ENCODE measurements at places on chromosomes 1 and 21.

DNA sequence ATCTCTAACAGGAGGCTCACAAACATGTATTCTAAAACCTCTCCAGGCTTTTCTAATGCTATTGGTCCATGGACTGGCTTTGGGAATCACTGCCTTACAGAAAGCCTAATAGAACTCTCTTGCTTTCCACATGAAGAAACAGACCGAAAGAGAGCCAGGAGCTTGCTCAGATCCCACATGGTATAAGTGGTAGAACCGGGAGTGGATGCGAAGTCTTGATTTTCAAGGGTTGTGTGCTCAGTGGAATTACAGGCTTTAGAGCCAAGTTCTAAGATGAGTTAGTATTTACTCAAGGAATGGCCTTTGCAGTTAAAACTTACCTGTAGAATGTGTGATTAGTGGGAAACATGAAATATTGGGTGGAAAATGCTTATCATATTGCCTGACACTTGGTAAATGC lies 54.3 kb upstream of the HSD17B7 start:
- no peak for DNase-seq

- peak; percentile 16 for DNase-seq
These were observed 325.6 kb downstream of the TTLL7 start for GRCh38 chr1:83673312-83673711.

DNA sequence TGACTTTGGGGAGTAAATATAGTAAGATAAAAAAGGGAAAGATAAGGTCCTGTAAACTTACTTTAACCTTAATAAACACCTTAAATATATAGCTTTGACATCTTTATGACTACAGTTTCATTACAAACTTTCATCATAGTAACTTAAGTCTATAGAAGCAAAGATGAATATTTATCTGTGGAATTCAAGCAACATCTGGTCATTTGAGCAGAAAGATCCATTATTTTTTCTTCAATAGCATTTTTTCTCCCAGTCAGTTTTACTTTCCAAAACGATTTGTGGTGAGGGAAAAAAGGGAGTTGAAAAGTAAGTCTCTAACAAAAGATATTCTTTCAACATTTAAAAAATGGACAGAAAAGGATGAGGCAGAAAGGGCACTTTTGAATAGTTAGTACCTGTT lies 69.0 kb downstream of the HMCN1 start:
- DNase-seq = no peak

DNA sequence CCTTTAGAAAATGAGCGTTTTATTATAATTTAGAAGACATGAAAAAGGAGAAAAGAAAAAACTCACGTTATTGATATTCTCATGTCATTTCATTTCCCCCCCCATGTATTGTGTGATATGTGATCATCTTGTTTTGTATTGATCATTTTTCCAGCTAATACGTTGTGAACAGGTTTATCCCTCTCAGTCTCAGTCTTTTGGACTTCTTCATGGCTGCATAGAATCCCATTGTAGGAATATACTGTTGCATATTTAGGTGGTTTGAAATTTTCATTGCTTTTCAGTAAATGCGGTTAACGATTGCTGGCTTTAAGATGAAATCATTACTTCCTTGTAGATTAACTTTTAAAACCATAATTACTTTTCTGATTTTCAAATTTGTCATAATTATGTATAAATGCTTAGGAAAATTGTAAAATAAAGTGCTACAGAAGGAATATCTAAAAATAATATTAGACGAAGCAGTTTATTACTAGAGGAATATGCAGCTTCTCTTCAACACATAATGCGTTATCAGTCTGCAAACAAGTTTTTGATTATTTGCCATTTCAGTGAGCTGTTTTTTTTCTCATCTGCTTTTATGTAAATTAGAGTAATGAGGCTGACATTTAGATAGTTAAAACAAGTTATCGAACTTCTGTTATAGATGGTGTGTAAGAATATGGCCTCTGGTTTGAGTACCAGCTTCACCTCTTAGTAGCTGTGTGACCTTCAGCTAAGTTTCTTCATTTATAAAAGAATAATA lies 1.8 kb downstream of the SON start:
- DNase-seq = no peak

- DNase-seq = no peak
These were observed 7.3 kb downstream of the UQCRHL start for GRCh38 chr1:15799928-15800835.

DNA sequence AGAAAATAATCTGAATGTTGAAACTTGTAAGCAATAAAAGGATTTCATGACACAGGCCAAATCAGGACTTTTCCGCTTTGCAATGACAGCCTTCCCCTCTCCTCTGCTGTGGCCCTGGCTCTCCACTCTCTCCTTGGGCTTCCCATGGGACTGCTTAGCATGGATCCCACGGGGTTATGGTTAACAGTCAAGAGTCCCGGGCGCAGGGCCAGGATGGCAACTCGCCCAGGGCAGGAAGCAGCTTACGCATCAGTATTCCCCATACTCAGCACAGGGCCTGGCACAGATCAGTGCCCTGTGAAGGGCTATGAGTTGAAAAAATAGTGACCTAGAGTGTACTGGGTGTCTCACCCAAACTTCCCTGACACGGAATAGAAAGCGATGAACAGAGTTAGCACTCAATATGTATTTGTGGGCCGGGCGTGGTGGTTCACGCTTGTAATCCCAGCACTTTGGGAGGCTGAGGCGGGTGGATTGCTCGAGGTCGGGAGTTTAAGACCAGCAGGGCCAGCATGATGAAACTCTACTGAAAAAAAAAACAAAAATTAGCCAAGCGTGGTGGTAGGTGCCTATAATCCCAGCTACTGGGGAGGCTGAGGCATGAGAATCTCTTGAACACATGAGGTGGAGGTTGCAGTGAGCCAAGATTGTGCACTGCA lies 29.1 kb upstream of the GRHL3 start:
- no peak for DNase-seq

DNA sequence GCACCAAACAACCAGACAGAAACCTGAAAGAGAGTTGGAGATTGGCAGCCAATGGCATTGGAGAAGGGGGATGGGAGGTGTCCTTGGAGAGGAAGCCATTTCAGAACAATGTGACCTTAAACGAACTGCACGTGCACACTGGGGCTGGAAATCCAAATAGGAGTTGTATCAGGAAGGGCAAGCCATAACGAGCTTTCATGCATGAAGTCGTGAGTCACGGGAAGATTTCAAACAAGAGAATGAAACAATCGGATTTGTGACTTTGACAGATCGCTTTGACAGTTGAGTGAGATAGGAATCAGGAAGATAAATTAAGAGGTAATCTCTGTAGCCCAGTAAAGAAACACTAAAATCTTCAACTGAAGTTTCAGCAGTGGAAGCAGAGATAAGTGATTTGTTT lies 445.8 kb upstream of the ZP4 start:
- DNase-seq = no peak

GRCh38 chr1:18716112-18716784 lies 85.6 kb downstream of the PAX7 start:
- DNase-seq = no peak

DNA sequence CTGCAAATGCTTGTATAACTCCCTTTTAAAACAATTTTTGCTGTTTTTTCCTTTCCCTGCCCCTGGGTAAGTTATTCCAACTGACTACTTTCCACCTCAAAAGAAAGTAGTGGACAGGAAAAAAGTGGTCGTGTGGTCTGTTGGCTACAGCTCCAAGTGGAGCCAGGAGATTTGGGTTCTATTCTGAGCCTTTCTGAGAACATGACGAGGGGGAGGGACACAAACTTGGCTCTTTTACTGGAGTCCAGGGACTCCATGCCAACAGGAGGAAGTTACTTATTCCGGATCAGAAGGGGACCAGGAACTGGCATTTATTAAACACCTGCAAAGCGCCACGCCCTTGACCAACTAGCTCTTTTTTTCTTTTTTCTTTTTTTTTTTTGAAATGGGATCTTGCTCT lies 79.0 kb upstream of the CAPZB start:
- no peak for DNase-seq

DNA sequence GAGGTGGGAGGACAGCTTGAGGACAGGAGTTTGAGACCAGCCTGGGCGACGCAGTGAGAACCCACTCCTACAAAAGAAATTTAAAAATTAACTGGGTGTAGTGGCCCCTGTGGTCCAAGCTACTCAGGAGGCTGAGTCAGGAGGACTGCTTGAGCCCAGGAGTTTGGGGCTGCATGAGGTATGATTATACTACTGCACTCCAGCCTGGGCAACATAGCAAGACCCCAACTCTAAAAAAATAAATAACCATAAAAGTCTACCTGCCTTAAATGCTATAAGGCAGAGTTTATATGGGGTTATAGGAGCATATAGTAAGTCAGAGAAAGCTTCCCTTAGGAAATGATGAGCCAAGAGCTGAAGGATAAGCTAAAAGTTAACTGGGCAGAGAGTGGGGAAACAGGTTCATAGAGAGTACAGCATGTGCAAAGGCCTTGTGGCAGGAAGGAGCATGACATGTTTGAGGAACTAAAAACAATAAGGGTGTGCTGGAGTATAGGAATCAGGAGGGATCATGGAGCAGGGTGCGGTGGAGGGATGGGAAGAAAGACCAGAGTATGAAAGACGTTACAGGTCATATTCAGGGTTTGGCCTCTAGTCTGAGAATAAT lies 68.3 kb downstream of the ADSS2 start:
- no peak for DNase-seq

- no peak for DNase-seq
These were observed 1.0 kb downstream of the LIN28A start for GRCh38 chr1:26411624-26412074.

DNA sequence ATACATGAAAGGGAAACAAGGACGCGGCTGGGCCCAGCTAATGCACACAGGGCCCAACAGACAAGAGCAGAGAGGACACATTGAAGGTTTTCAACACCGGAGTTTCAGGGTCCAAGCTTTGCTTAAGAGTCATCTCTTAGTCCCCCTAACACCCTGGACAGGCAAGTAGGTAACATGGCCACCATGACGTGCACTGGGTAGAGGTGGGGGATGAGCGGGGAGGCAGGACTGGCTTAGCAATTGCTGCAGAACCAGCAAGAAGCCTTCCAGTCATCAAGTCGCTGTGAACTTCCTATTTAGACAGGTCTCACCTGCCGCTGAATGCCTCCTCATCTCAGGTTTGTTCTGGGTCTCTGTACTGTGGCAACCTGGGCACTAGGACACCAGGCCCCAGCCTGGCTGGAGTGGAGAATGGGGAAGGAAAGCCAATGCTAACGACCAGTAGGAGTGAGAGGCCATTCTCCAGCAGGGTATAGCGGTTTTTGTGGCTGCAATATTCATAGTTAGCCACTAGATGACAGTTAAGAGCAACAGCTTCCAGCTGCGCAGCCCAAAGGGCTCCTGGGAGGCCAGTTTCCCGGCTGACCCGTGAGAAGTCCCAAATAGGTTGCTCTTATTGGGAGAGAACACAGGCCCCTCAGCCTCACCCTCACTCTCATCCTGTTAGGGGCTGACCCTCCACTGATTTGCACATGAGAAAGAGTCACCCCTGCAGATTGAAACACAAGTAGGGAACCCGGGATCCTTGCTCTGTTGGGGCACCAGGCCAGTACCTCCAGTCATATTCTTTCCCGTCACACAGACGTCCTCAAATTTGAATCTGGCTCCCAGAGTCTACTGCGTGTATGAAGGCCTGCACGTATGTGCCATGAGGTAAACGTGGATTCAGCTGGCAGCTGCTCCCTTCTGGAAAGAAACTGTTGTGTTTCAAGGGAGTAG lies 6.0 kb upstream of the PIGC start:
- DNase-seq = peak; percentile 74

GRCh38 chr1:205371871-205372660 lies 15.3 kb upstream of the KLHDC8A start:
- no peak for DNase-seq

- DNase-seq = no peak
These were observed 403.3 kb downstream of the KCTD3 start for GRCh38 chr1:215970406-215970805.

GRCh38 chr1:84370266-84370665 lies 28.0 kb upstream of the DNASE2B start:
- no peak for DNase-seq

DNA sequence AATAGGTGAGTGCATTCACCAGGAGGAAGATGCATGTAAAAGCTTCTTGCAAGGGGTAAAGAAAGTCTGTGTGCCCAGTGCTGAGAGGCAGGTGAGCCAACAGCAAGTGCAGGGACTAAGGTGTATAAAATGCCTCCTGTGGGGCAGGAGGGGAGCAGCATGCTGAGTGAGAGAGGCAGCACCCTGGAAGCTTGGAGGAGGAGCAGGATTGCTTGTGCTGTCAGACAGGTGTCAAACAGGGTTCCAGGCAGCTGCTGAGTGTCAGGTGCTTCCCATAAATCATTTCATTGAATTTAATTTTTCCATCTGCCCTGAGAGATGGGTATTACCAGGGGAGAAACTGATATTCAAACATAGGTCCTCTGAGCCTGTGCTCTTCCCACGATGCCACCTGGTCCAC lies 13.9 kb downstream of the BSND start:
- DNase-seq = no peak

GRCh38 chr1:201222125-201222524 lies 31.5 kb downstream of the IGFN1 start:
- DNase-seq = no peak

GRCh38 chr1:221716713-221717484 lies 25.0 kb downstream of the DUSP10 start:
- DNase-seq = no peak

- no peak for DNase-seq
These were observed 25.6 kb upstream of the IL20 start for GRCh38 chr1:206839857-206840256.

DNA sequence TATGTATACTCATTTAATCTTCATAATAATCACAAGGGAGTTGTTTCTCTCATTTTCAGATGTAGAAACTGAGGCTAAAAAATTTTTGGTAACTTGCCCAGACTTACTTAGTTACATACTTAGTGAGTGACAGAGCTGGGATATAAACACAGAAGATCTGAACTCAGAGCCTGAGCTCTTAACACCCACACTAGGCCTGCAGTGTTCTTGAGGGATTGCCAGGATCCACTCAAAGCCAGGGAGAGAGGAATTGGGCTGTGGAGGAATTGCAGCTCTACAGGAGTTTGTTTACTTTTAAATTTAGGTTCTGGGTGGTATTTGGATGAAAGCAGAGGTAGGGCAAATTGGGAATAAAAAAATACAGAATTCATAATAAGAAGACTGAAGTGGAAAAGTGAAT lies 515.1 kb upstream of the PLXNA2 start:
- no peak for DNase-seq

- peak; percentile 5 for DNase-seq
These were observed 129.3 kb downstream of the PRDM2 start for GRCh38 chr1:13829152-13829769.

DNA sequence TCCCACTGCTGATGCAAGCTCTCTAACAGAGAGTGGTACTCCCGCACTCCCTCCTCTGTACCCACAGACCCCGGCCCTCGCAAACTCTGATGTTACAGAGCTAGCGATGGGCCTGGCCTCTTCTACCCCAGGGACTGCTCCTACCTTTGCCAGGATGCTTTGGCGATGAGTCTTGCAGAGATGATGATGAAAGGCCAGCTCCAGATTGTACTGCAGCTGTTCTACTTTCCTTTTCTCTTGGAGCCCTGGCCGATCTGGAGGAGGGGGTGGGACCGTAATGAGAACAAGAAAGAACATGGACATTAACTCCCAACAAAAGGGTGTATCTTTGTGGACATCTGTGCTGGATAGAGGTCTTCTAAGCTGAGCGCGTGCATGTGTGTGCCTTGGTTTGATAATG lies 6.0 kb upstream of the LINGO4 start:
- DNase-seq = no peak
